ENCODE measurements at places on chromosomes 12 and 14.

- DNase-seq: no peak
- no peak overlapping the region for H3K27ac ChIP-seq
- H3K27me3 ChIP-seq: no peaks in the 10 kb centered on the region
- no peaks in the 10 kb centered on the region for H3K36me3 ChIP-seq
- H3K4me1 ChIP-seq: no peaks in the 10 kb centered on the region
Observed at GRCh38 chr14:106694638-106695393, 1168.4 kb downstream of the TMEM121 start.

GRCh38 chr14:77478796-77479195 lies 19.8 kb downstream of the ISM2 start:
- H3K27ac ChIP-seq: no peak overlapping the region
- H3K36me3 ChIP-seq: no peaks in the 10 kb centered on the region
- no peaks in the 10 kb centered on the region for H3K27me3 ChIP-seq
- no peak for DNase-seq
- no peak overlapping the region for H3K4me3 ChIP-seq
- H3K4me1 ChIP-seq: no peaks in the 10 kb centered on the region

GRCh38 chr12:105567061-105567460 lies 236.6 kb downstream of the C12orf75 start:
- H3K4me3 ChIP-seq: no peak overlapping the region
- H3K27ac ChIP-seq: no peak overlapping the region
- H3K27me3 ChIP-seq: no peaks in the 10 kb centered on the region
- no peak for DNase-seq
- no peaks in the 10 kb centered on the region for H3K36me3 ChIP-seq

- no peak for DNase-seq
- H3K4me1 ChIP-seq: peaks cover 24% of the 10 kb centered on the region
- H3K27me3 ChIP-seq: no peaks in the 10 kb centered on the region
- no peak overlapping the region for H3K27ac ChIP-seq
- H3K36me3 ChIP-seq: no peaks in the 10 kb centered on the region
Observed at GRCh38 chr14:68208626-68209317, 389.2 kb downstream of the RAD51B start.

DNA sequence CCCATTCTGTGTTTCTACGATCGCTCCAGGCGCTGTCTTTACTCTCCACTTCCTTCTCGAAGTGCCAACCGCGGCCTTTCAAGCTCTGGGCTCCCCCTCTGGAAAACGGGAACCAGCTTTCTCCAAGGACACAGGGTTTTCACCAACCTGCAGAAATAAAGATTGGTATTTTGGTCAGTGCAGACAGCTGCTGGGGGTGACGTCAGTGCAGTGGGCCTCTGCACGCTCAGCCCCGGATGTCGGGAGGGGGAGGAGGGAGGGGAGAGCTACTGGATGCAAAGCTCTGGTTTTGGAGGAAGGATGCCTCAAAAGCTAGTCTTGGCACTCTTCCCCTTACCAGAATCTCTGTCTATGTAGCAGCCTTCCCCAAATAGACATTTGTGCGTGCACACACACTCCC lies 19.9 kb downstream of the HRK start:
- H3K4me3 ChIP-seq: no peak overlapping the region
- peak; percentile 22 for DNase-seq
- no peak overlapping the region for H3K27ac ChIP-seq
- no peaks in the 10 kb centered on the region for H3K27me3 ChIP-seq

DNA sequence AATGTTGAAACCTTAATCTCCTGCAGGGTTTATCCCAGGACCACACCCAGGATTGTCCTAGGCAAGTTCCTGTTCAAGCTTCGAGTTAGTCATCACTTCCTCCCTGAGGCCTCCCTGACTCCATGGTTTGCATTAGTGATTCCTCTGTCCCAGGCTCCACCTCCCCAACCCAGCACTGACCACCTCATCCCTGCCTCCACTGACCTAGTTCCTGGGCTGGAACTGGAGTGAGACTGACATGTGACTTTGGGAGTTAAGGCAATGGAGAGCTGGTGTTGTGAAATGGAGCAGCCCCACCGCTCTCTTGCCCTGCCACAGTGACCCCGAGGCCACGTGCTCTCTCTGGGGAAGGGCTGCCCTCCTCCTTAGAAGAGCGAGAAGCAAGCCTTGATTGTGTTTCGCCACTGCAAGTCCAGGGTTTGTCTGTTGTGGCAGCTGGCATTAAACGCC lies 15.8 kb upstream of the DTX1 start:
- H3K4me1 ChIP-seq: no peaks in the 10 kb centered on the region
- no peaks in the 10 kb centered on the region for H3K27me3 ChIP-seq
- no peak for DNase-seq
- no peak overlapping the region for H3K4me3 ChIP-seq

GRCh38 chr14:29821661-29822429 lies 105.8 kb downstream of the PRKD1 start:
- DNase-seq: no peak
- no peak overlapping the region for H3K27ac ChIP-seq
- H3K36me3 ChIP-seq: no peaks in the 10 kb centered on the region
- no peak overlapping the region for H3K4me3 ChIP-seq

- H3K27ac ChIP-seq: no peak overlapping the region
- DNase-seq: no peak
- H3K27me3 ChIP-seq: no peaks in the 10 kb centered on the region
- H3K36me3 ChIP-seq: no peaks in the 10 kb centered on the region
- H3K4me1 ChIP-seq: no peaks in the 10 kb centered on the region
- H3K4me3 ChIP-seq: no peak overlapping the region
Observed at GRCh38 chr12:13241833-13242488, 45.4 kb downstream of the EMP1 start.

DNA sequence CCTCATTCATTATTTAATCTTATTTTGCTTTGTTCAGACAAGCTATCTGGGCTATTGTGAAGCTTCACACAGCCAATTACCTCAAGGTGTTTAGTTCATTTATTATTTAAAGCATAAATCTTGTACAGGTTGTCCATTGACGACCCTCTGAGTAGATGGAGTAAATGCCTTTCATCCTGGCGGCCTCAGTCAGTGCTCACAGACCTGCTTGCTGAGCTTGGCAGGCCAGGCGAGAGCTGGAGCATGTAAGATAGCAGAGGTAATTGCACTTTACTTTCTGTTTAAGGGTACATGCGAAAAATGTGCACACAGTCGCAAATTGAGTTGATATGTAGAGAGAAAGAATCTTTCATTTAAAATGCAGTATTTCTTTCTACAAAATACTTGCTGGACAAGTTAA lies 224.4 kb downstream of the NPAS3 start:
- H3K36me3 ChIP-seq: no peaks in the 10 kb centered on the region
- no peaks in the 10 kb centered on the region for H3K4me1 ChIP-seq
- no peaks in the 10 kb centered on the region for H3K27me3 ChIP-seq

DNA sequence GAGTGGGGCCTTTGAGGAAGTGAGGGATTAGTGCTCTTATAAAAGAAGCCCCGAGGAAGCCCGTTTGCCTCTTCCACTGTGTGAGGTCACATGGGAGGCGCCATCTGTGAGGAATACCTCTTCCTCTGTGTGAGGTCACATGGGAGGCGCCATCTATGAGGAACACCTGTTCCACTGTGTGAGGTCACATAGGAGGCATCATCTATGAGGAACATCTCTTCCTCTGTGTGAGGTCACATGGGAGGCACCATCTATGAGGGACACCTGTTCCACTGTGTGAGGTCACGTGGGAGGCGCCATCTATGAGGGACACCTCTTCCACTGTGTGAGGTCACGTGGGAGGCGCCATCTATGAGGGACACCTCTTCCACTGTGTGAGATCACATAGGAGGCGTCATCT lies 69.7 kb downstream of the SLC24A4 start:
- no peak overlapping the region for H3K27ac ChIP-seq
- H3K27me3 ChIP-seq: no peaks in the 10 kb centered on the region
- no peaks in the 10 kb centered on the region for H3K36me3 ChIP-seq
- no peaks in the 10 kb centered on the region for H3K4me1 ChIP-seq

DNA sequence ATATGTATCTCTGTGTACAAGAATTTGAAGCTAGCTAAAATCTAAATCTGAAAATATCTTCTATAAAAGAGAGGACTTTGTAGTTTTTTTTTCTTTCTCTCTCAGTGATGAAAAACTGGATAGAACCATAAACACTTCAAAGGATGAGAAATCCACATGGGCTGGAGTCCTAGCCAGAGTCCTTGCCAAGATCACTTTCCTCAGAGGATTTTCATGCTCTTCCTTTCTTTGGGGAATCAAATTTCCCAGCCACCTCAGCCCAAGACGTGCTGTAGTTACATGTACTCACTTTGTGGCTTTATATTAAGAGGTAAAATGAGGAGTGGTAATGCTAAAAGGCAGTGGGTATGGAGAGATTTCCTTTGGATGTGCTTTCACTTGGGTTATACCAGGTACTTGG lies 110.3 kb downstream of the SLC38A1 start:
- H3K4me1 ChIP-seq: peaks cover 10% of the 10 kb centered on the region
- no peaks in the 10 kb centered on the region for H3K36me3 ChIP-seq
- no peak for DNase-seq
- no peak overlapping the region for H3K27ac ChIP-seq

DNA sequence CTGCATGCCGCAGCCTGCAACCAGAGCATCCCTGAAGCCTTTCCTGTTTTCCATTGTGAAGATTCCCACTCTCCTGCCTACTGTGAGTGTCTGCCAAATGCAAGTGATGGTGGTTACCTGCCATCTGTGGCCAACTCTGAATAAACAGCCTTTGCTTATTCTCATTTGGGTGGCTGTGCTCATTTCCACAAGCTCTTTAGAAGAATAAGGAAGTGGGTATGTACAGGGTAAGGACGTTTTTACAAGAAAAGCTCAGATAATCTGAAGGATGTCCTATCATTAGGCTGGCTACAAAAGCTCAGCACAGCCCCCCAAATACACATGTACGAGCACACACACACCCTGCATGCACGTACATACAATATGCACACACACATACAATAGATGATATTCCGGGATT lies 7.3 kb upstream of the RNASE1 start:
- no peak overlapping the region for H3K27ac ChIP-seq
- peaks cover 76% of the 10 kb centered on the region for H3K4me1 ChIP-seq
- H3K4me3 ChIP-seq: no peak overlapping the region
- no peaks in the 10 kb centered on the region for H3K27me3 ChIP-seq
- DNase-seq: no peak

DNA sequence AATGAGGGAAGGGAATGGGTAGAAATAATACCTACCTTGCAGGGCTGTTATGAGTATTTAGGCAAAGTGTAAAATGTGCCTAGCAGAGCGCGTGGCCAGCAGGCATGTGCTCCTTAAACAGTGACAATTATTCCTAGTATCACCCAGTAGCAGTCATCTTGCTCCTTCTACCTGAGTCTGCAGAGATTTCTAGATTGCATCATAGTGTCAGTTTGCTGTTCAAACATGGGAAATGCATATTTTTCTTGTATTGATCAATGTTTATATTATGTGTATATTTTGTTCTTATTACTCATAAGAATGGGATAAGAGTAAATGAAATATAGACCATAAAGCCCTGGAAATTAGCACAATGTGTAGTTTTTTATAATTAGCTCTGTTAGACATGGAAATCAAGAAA lies 37.3 kb upstream of the PLEKHG7 start:
- no peak for DNase-seq
- no peak overlapping the region for H3K4me3 ChIP-seq
- H3K4me1 ChIP-seq: no peaks in the 10 kb centered on the region
- no peaks in the 10 kb centered on the region for H3K27me3 ChIP-seq
- H3K36me3 ChIP-seq: no peaks in the 10 kb centered on the region
- H3K27ac ChIP-seq: no peak overlapping the region

- no peaks in the 10 kb centered on the region for H3K36me3 ChIP-seq
- H3K27me3 ChIP-seq: no peaks in the 10 kb centered on the region
- no peaks in the 10 kb centered on the region for H3K4me1 ChIP-seq
- H3K27ac ChIP-seq: no peak overlapping the region
Observed at GRCh38 chr12:94141004-94141764, 7.2 kb upstream of the PLXNC1 start.

GRCh38 chr12:110693731-110694130 lies 4.8 kb upstream of the HVCN1 start:
- H3K27me3 ChIP-seq: no peaks in the 10 kb centered on the region
- peak overlapping the region; percentile 54 for H3K27ac ChIP-seq
- H3K4me3 ChIP-seq: no peak overlapping the region
- DNase-seq: no peak
- peaks cover 20% of the 10 kb centered on the region for H3K4me1 ChIP-seq

DNA sequence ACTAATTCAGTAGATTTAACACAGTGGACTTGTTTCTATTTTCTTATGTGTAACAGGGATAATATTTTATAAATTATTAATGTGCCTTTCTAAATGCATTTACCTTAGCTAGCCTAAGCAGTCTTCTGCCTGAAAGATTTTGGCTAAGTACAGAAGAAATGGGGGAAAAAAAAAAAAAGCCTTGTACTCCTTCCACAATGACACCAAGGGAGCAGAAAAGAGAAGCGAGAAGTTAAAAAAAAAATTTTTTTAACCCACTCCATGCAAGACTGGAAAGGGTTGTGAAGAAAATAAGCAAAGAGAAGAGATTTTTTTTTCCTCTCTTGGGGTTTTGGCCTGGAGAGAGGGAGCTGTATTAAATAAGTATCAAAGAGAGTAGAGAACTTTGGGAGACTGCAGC lies 28.7 kb downstream of the NELL2 start:
- H3K36me3 ChIP-seq: no peaks in the 10 kb centered on the region
- no peaks in the 10 kb centered on the region for H3K27me3 ChIP-seq
- H3K27ac ChIP-seq: no peak overlapping the region
- H3K4me3 ChIP-seq: no peak overlapping the region
- DNase-seq: no peak

GRCh38 chr14:61192989-61193388 lies 88.1 kb downstream of the TMEM30B start:
- H3K36me3 ChIP-seq: no peaks in the 10 kb centered on the region
- H3K4me1 ChIP-seq: peaks cover 4% of the 10 kb centered on the region
- no peaks in the 10 kb centered on the region for H3K27me3 ChIP-seq
- DNase-seq: no peak
- no peak overlapping the region for H3K27ac ChIP-seq

DNA sequence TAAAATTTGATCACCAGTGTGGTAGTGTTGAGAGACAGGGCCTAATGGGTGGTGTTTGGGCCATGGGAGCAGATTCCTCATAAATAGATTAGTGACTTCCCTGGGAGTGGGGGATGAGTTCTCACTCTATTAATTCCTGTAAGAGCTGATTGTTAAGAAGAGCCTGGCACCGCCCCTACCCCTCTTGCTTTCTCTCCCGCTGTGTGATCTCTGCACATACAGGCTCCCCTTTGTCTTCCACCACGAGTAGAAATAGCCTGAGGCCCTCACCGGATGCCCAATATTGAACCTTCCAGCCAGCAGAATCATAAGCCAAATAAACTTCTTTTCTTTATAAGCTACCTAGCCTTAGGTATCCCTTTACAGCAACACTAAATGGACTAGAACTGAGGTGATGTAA lies 31.9 kb upstream of the CAND1 start:
- no peaks in the 10 kb centered on the region for H3K27me3 ChIP-seq
- no peak overlapping the region for H3K27ac ChIP-seq
- H3K4me3 ChIP-seq: no peak overlapping the region
- no peaks in the 10 kb centered on the region for H3K4me1 ChIP-seq
- DNase-seq: no peak

- H3K4me1 ChIP-seq: no peaks in the 10 kb centered on the region
- H3K27ac ChIP-seq: no peak overlapping the region
- H3K4me3 ChIP-seq: no peak overlapping the region
- no peaks in the 10 kb centered on the region for H3K27me3 ChIP-seq
- no peaks in the 10 kb centered on the region for H3K36me3 ChIP-seq
Observed at GRCh38 chr12:129404556-129404955, 499.3 kb downstream of the TMEM132D start.

- H3K27me3 ChIP-seq: no peaks in the 10 kb centered on the region
- DNase-seq: no peak
- H3K27ac ChIP-seq: no peak overlapping the region
- peaks cover under 1% of the 10 kb centered on the region for H3K4me1 ChIP-seq
- H3K4me3 ChIP-seq: no peak overlapping the region
- H3K36me3 ChIP-seq: no peaks in the 10 kb centered on the region
Observed at GRCh38 chr14:61420326-61420725, 98.9 kb downstream of the PRKCH start.

GRCh38 chr14:64623554-64624165 lies 73.9 kb downstream of the PPP1R36 start:
- H3K4me3 ChIP-seq: no peak overlapping the region
- peaks cover 9% of the 10 kb centered on the region for H3K4me1 ChIP-seq
- no peak overlapping the region for H3K27ac ChIP-seq

Measured in body of pancreas (tissue), 4 donors.